ENCODE measurements at places on chromosomes 3 and 15.

DNA sequence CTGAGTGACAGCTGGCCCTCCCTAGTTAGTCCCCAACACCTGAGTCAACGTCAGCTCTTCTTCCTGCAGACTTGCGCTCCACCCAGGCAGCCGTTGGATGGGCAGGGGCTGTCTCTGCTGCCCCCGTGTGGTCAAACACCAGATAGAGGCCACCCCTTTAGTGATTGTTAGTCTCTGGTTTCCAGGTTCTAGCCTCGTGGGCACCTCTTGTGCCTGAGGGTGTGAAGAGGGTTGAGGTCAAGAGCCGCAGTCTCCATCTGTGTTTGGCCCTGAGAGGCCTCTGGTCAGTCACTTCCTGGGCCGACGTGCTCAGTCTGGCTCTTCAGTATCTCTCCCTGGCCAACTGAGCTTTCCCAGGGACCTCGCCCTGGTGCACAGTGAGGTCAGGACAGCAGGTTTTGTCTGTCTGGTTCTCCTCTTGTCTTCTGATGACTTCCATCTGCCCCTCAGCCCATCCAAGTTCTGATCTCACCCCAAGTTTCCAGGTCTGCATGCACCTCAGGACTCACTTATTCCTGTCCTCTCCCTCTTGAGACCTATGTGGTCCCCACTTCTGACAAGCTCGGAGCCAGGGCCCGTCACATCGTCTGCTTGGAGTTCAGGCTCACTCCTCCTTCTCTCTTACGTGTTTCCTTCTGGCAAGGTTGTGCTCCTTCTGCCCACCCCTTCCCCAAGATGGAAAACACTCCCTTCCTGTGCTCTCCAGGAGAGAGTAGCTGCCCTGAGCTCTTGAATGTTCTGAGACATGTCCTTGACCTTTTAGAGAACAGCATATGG, 20.9 kb downstream of the CD276 start:
- peak; percentile 41 for DNase-seq

DNA sequence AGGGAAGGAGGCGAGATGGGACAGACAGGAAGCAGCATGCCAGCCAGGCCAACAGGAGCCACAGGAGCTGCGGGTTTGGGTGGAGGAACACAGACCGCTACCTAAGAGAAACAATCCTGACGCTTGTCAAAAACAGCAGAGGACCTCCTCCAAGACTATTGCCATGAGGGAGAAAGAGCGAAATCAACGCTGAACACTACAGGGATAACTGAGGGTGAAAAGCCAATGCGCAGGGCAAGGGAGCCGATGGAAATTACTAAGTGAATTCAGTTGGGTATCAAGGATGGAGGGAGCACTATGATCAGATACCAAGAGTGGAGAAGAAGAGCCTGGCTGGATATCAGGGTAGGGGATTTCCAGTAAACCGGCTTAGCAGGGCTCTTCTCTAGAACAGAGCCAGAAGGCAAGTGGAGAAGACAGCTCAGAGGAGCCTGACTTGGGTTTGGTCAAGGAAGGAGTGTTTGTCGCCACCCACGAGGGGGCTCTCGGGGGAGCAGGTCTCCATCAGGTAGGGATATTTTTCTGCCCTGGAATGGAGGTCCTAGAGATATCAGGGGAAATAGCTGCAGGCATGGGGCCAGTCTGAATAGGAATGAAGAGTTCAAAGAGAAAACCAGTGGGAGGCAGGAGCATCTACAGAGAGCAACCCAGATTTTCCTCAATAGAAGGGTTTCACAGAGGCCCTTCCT, 48.4 kb downstream of the SLC41A3 start:
- no peak for DNase-seq

DNA sequence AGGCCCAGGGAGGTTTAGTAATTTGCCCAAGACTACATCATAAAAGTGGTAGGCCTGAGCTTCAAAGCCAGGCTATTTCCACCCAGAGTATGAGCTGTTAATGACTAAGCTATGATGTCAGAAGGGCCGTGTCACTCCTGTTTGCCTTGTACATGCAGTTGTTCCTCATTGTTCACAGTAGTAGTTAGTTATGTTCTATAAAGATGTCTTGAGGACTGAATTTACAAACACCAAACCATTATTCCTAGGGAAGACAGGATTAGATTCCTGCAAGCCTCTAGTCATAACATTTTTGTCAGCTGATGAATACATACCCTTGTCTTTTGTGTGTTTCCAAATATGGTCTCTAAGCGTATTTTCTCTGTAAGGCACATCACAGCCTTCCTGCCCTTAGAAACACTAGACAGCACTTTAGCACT, 20.9 kb upstream of the LARS2 start:
- DNase-seq: no peak

- no peak for DNase-seq
Observed at GRCh38 chr3:8727605-8728512, 5.7 kb upstream of the CAV3 start.

- DNase-seq: no peak
Observed at GRCh38 chr15:52113235-52113634, 660 bp upstream of the BCL2L10 start.

- DNase-seq: no peak
Observed at GRCh38 chr3:97983933-97984491, 11.8 kb upstream of the RIOX2 start.

GRCh38 chr3:177041021-177041729, 156.1 kb downstream of the TBL1XR1 start:
- no peak for DNase-seq

GRCh38 chr15:25774871-25775270, 88.3 kb downstream of the ATP10A start:
- DNase-seq: no peak

GRCh38 chr15:85443593-85444087, 63.2 kb downstream of the AKAP13 start:
- DNase-seq: no peak

GRCh38 chr3:189952272-189952671, 168.4 kb downstream of the P3H2 start:
- no peak for DNase-seq

DNA sequence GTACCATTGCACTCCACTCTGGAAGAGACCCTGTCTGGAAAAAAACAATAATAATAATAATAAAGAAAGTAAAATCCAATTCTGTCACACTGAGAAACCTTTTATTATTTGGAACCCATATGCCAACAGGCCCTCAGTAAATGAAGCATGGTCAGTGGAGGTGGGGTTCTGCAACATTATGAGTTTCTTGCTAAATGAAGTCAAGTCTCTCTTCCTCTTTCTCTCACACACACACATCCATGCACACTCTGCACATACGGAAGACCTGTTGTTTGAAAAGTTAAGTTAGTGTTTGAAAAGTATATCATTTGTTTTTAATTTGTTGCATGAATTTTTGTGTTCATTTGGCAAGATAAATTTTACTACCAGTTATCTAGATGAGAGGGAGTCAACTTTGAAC, 27.8 kb downstream of the GAP43 start:
- no peak for DNase-seq

DNA sequence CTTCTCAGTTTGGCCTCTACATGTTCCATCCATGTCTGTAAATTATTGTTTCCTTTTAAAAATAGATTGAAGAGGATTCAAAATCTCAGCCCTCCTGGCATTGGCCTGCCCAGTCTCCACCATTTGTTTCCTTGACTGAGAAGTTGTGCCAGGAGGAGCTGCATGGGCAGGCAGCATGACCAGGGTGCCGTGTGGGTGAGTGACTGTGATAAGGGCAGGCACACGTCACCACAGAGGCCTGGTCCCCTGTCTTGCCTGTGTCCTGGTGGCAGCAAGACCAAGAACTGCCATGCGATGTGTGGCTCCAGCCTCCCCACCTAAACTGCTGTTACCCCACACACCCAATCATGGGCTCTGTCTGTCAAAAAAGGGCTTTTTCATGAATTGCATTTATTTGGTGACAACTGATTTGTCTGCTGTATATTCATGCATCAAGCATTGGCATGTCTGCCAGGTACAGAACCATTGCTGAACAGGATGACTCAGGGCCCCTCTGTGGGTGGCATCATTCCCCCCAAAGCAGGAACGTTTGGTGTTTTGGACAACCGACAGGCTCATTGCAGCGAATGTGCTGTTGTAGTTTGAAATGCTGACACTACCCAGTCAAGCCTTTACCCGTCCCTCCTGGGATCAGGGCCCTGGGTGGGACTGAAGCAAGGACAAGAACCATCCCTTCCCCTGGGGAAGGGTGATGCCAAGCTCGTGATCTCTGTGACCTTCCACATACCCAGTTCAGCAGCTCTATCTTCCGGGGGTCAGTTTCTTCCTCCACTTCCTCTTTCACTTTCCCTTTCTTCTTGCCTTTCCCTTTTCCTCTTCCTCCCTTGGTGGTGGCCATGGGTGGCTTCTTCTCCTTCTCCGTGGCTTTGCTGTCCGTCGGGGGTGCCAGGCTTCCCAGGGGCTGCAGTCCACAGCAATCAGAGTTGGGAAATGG, 51.6 kb downstream of the TRPM1 start:
- no peak for DNase-seq

DNA sequence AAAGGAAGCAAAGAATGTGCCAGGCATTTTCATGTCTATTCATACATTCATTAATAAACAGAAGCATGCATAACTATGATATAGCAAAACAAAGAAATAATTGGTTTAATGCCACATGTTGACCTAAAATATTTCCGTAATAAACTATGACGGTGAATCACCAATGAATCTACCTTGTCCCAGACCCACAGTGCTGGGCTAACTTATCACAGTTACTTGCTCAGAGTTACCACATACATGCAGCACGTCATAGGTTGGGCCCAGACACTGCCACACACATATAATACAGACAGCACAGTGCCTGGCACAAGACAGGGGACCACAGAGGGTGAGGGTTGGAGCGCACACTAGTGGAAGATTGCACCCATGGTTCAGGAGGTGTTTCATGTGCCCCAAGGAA, 86.9 kb downstream of the ATP1B3 start:
- DNase-seq: no peak

DNA sequence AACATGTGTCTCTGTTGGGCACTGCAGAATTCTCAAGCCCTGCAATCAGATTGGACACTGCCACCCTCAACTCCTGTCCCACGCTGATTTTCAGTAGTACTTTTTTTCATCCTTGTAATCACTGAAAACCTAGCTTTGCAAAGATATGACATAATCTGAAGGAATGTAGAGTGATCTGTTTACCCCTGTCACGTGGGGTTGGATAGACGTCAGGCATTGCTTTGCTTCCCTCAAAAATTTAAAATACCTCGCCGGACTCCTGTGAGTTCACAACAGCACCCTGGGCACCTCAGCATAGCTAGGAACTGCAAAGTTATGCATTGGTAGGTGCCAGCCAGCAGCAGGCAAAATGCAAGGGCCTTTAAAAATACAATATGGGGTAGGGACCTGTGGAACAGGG, 71.1 kb upstream of the OXTR start:
- no peak for DNase-seq

DNA sequence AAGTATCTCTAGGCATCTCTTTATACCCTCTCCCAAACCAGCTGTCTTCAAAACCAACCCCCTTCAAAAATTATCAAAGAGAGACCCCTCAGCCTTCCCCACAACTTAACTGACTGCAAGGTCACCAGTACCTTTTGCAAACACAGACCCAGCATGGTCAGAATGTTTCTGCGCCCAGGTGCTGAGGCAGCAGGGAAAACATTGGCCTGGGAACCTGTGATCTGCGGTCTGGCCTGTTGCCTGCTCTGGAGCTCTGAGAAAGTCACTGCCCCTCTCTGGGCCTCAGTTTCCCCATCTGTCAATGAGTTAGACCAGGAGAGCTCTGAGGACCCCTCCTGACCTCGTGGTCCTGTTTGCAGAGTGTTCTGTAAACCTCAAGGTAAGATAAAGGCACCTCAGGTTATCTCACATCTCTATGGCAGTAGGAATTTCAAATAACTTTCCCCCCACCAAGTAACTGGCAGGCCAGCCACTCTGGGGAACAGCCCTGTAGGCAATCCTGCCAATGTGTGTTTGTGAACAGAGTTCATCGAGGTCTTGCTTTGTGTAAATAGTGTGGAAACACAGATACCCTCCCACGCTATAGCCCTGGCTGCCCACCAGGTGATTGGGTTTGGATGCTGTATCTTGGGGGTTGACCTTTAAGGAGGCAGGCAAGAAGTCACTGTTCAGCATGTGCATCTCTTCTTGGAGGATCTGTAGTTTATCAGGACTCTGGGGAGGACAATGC, 50.0 kb upstream of the SMAD6 start:
- DNase-seq: no peak

DNA sequence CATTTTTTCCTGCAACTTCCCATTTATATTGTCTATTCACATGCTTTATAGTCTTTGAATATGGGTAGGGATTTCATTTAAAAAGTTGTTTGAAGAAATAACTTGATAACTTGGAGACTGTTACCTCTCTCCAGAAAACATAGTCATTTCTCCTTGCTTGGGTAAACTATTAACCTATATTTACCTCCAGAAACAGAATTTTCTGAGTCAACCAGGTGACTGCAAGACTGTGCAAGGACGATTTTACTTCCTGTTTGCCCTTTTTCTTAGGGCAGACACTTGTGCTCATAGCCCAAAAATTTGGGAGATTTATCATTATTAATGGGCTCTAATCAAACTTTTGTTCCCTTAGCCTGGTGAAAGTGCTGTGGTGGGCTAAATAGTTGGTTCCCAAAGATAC, 14.3 kb upstream of the MOBP start:
- DNase-seq: no peak

DNA sequence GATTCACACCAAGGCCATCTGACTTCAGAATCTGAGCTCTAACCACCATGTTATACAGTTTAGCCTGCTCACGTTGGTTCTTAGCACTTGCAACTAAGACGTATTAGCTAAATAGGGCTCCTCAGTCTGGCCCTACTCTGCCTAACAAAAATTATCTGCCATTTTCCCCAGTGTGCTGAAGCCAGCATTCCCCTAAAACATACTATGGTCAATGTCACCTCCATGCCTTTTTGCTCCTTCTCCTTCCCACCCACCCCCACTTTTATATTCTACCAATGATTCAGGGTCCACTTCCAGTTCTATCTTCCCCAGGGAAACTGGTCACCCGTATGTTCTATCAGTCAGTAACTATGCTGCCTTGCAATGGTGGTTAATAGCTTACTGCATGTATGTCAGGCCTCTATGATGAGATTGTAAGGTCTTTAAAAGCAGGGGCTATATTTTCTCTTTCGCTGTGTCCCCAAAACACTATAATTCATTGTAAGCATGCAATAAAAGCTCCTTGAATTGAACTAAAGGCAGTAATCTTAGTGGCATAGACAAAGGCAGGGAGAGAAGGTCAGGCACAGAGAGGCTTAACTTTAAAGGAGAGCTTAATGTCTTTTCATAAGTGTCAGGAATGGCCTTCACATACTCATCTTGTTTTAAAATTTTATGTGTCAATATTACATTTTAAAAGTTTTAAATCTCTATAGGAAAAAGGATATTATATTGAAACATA, 23.3 kb downstream of the POPDC2 start:
- no peak for DNase-seq

- DNase-seq: no peak
Observed at GRCh38 chr3:126126811-126127431, 43.0 kb upstream of the SLC41A3 start.

DNA sequence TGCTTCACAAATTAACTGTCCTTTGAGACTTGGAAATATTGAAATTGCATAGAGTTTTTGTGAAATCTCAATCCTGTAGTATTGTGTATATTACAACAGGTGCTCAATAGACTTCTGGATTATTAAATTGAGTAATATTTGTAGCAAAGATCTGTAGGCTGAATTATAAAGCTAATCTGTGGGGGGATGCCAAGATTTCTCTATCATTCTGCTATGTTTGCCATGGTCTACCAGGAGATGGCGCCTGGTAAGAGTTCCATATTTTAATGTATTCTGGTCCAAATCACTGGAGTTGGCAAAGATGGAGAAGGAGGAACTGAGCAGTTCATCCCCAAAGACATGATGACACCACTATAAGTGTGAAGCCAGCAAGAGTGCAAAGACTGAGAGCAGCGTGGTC, 340.9 kb upstream of the TPRG1 start:
- DNase-seq: no peak

Measured in activated CD8-positive, alpha-beta memory T cell treated with anti-CD3 and anti-CD28 coated beads for 1 hour (primary cell).